ENCODE measurements at places on chromosomes 1 and 21.
A peak's percentile ranks its signal among the peaks of the same experiment; 100 is the strongest.

GRCh38 chr1:9200441-9200840 is 34.1 kb upstream of the H6PD start:
- no peak for DNase-seq

DNA sequence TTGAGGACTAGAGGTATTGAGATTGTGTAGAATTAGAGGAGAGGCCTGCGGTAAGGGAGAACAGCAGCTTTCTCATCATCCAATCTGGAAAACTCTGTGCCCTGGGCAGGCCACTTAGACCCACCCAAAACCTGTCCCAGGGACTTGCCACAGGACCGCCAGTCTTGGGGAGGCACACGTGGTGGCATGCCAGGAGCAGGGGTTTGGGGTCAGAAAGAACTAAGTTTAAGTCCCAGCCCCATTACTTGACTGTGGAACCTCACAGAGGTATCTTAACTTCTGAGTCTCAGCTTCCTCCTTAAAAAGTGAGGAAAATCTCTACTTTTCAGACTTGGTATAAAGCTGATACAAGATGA is 356.6 kb downstream of the HHAT start:
- no peak for DNase-seq

DNA sequence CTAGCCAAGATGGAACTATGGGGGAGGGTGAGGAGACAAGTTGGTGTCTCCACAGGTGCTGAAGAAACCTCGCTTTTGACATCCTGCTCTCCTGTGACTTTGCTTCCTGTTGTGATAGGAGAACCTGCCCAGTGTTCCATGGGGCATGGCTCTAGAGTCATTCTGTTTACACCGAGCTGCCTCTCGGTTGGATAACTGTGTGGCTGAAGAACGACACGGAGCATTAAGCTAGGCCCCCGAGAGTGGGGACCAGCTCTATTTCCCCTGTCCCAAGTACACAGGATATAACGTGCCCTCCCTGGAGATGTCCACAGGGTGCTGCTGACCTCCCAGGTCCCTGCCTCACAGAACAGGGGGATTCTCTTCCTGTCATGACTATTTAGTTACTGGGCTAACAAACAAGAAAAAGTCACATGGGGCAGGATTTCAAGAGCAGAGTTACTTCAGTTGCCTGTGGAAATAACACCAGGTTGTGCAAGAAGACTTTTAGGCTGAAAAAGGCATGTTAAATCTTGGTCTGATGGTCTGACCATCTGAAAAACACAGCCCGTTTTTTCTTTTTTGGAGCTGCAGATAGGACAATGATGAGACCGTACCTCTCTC is 29.4 kb upstream of the PPP2R5A start:
- DNase-seq: no peak

GRCh38 chr1:33464552-33464951 is 7.9 kb upstream of the ZSCAN20 start:
- DNase-seq: no peak

DNA sequence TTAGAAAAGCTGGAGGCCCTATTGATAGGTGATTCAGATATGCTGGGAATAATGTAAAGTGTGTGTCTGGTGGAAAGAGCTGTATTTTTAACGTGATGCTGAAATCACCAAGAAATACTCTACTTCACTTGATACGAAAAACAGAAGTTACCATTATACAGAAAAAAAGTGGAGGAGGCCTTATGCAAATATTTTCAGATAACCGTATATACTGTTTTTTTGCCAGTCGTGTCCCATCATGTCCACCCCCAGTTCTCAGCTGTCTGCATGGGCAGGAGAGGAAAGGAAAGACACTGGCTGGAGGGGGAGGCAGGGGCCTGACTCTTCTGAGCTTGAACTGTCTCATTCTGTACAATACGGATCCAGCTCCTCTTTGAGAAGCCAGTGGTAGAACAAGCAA is 51.1 kb downstream of the KCNJ6 start:
- DNase-seq: no peak

GRCh38 chr1:169511316-169512005 is 25.7 kb upstream of the SLC19A2 start:
- DNase-seq: no peak

- DNase-seq: no peak
Measured at GRCh38 chr1:116806671-116807070, 52.4 kb downstream of the CD2 start.

DNA sequence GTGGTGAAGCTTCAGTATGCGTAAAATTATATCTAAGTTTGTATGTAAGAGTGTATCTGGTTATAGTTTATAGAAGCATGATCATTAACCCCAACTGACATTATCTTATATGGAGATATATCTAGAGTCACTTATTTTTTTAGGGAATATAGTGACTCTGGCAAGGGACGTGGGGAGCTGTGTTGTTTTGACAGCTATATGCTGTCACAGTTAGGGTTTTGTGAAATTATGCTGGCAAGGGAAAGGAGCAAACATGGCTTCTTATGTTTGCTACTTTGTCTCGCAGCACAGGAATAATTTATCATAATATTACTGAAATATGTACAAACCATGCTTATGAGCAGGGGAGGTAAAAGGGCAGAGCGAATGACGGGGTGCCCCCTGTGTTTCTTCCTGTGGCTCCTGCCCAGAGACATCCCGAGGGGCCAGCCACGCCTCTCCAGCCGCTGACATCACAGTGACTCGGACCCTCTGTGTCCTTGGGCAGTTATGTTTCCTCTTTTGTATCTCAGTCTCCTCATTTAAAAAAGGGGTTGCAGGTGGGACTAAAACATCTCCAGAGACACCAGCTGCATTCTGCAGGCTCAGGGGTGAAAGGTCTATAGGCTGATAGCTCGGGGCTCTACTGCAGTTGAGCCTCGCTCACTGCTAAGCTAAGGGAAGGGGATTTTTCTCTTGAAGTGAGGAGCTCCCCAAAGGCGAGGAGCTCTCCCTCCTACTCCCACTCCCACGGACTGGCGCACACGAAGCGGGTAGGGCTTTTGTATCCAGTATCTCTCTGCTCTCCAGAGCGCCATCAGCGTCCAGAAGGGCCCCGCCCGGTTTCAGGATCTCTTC is 14.9 kb downstream of the A3GALT2 start:
- no peak for DNase-seq

- DNase-seq: no peak
Measured at GRCh38 chr1:104190821-104191220, 441.1 kb downstream of the AMY1C start.

DNA sequence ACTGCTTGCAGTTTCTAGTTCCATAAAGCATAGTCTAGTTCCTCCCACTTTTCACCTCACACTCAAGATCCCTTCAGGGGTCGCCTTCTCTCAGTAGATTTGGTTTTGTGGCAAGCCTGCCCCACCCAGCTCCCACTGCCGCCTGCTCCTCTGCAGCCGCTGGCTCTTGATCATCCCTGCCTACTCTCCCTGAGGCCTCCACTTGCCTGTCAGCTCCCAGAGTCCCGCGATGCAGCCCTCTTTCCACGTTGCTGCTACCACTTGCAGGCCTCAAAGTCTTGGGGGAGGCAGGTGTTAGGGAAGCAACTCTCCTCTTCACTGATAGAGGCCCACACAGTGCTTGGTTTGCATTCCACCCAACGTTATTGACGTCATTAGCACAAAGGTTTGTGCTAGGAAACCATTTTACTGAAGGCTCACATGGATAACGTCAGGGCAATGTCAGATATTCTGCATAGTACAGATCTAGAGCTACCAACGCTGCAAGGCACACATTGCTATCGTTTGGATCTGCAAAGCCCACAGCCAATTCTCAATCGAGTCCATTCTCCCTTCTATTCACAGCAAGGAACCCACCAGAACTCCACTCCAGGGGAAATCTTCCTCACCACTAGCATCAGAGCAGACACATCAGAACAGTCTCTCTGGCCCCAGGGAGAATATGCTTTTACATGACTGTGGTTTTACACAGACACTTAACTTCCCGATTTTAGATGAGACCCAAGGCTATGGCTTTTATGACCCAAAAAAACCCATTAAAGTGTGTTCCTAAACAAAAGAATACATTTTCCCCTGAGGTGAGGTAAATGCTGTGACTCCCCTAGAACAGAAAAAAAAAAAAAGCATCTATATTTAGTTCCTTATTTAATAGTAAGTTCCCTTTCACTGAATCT is 519.5 kb upstream of the CAMK1G start:
- no peak for DNase-seq

GRCh38 chr1:67084765-67085318 is 30.9 kb upstream of the SLC35D1 start:
- DNase-seq: no peak

DNA sequence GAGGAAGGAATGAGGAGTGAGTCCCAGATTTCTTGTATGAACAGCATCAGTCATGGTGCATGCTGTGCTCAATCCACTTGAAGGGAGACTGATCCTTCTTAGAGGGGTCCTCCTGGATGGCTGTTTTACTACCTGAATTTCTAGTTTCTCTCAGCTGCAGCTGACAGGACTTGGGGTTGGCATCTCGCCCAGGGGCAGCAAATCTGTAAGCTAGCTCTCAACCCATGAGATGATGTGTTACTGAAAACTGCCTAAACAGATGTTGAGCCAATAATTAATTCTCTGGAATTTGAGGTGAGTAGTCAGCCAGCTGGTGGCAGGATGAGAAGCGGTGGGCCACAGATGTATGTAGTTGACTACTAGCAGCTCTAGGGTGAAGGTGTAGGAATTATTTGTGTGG is 19.6 kb downstream of the BACH1 start:
- DNase-seq: peak; percentile 61

- DNase-seq: no peak
Measured at GRCh38 chr1:119364640-119365039, 3.9 kb upstream of the HAO2 start.

GRCh38 chr1:188489336-188490112 is 1660.8 kb downstream of the PLA2G4A start:
- DNase-seq: no peak

DNA sequence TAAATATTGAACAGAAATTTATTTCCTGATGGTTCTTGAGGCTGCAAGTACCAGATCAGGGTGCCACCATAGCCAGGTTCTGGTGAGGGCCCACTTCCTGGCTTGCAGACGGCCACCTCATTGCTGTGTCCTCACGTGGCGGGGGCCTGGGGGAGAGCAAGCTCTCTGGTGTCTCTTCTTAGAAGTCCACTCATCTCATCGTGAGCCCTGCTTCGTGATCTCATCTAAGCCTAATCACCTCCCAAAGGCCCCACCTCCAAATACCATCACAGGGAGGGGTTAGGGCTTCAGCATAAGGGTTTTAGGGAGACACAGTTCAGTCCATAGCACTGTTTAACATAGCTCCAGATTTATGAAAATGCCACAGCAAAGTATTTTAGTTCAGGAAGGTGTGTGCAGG is 119.7 kb downstream of the PRDM2 start:
- no peak for DNase-seq

GRCh38 chr1:4118746-4119515 is 218.9 kb upstream of the C1orf174 start:
- no peak for DNase-seq

DNA sequence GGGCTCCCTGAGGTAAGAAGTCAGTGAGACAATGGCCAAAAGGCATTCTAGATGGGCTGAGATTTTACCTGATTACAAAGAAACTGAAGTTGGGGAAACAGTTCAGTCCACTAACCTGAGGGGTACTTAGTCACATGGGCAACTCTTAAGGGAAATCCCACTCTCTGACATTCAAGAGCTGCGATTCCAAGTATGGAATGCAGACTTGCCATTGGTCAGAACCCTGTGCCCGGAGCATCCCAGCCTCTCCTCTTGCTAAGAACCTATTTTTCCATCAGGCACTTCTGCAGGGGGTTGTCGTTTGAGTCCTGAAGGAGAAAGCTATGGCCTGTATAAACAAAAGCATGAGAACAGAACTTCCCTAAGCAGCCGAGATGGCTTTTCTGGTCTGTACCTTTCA is 434.9 kb upstream of the DAB1 start:
- DNase-seq: no peak

DNA sequence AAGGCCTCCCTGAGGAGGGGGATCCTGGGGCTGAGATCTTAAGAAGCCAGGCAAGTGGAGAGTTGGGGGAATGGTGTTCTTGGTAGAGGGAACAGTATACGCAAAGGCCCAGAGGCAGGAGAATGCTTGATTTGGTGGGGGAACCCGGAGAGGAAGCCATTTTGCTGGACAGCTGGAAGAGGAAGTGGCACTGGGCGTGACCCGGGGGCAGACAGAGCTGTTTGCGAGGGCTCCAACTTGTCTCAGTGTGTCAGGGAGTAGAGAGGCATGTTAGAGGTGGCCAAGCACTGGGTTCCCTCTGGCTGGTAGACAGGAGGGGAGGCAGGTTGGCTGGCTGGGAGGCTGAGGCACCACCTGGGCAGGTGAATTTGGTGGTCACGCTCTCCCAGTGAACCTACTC is 96.3 kb upstream of the ACTL8 start:
- no peak for DNase-seq

GRCh38 chr1:26900815-26901511 is 696 bp upstream of the GPATCH3 start:
- no peak for DNase-seq

- peak; percentile 14 for DNase-seq
Measured at GRCh38 chr1:22780696-22781095, 70.1 kb downstream of the EPHB2 start.

DNA sequence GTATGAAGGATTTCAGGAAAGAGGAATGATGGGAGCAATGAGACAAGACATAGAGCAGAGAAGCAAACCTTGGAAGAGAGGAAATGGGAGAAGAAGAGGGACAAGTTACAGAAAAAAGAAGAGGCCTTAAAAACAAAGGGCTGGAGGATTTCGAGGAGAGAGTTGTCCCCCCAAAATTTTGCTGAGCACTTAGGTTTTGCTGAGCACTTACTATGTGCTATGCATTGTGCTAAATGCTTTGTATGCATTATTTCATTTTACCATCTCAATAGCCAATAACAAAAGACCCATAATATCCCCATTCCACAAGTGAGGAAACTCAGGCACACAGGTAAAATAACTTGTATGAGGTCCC is 2.5 kb upstream of the TRIM63 start:
- no peak for DNase-seq

- no peak for DNase-seq
Measured at GRCh38 chr21:44377201-44377921, 23.9 kb downstream of the TRPM2 start.

DNA sequence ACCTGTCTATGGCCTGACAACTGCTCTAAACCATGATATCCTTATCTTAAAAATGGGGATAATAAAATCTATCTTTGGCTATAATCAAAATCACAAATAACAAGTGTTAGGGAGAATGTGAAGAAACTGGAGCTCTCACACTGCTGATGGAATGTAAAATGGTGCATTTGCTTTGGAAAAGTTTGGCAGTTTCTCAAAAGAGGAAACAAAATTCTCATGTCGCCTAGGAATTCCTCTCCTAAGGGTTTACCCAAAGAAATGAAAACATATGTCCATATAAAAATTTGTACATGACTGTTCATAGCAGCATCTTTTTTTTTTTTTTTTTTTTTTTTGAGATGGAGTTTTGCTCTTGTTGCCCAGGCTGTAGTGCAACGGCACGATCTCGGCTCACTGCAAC is 64.3 kb downstream of the ZNF281 start:
- DNase-seq: no peak

DNA sequence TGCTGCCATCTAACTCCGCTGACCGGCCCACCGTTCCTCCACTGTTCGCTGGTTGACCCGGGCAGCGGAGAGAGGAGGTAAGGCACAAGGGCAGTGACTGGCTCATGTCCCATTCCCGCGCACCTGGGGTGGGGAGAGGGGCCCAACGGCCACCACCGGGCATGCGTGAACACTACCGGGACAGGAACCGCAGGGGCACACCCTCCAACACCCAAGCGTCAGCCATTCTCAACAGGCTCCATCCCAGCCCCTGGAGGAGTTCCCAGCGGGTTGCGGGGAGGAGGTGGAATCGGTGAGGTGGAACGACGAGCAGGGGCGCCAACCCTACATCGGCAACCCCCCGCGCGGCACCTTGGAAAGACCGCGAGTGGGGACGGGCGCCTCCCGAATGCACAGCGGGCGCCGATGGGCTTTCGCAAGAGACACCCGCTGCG is 126.7 kb downstream of the LIPI start:
- no peak for DNase-seq

Data from erythroblast (primary cell).